IMR-90 (cell line): ENCODE measurements at places on chromosomes 5 and 9. TPM values are rescaled to one million over a fixed set of nuclear protein-coding genes. Genes with fewer than 3 reads are reported as not detected.

GRCh38 chr5:141778683-141779082 lies 96.7 kb upstream of the ARAP3 start:
- DNase-seq, result no peak

GRCh38 chr5:39995990-39996389 lies 571.2 kb upstream of the DAB2 start:
- no peak for DNase-seq

DNA sequence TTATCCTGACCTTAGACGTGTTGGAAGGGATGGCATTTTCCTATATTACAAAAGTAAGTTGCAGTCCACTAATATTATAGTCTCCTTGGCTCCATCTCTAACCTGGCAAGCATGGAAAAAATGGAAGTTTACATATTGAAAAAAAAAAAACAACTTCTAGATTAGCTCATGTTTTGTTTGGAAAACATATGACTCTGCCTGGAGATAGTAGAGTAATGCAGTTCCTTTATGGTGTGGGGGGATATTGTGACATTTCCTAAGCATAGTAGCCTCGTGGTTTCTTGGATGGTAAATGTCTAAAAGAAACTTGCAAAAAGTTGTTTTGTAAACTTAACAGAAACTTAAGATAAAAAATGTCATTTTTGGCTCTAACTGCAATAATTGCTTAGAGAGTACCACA lies 244.4 kb upstream of the FBXL7 start:
- no peak for DNase-seq

- DNase-seq, result no peak
These were observed 209.1 kb downstream of the CD180 start for GRCh38 chr5:66987540-66987939.

GRCh38 chr9:70529833-70530232 lies 115.4 kb upstream of the KLF9 start:
- no peak for DNase-seq

Gene ADGRD2
- total RNA-seq, result not detected in 2 replicates
